ENCODE measurements at places on chromosomes 5 and 9. TPM values are rescaled to one million over a fixed set of nuclear protein-coding genes. Genes with fewer than 3 reads are reported as not detected.

The ROPN1L gene
- polyA plus RNA-seq, result 4.3 TPM

The SPINK7 gene
- not detected for polyA plus RNA-seq

The PCDHGB1 gene
- 0.68 TPM for polyA plus RNA-seq

The MAPKAP1 gene
- polyA plus RNA-seq, result 57.5 TPM

The DMRT3 gene
- not detected for polyA plus RNA-seq

The CTXN3 gene
- 1.0 TPM for polyA plus RNA-seq

The SLC34A1 gene
- not detected for polyA plus RNA-seq

All from neural cell (in vitro differentiated cells).